ENCODE measurements at places on chromosomes 2 and 18. TPM values are rescaled to one million over a fixed set of nuclear protein-coding genes. Genes with fewer than 3 reads are reported as not detected.

DNA sequence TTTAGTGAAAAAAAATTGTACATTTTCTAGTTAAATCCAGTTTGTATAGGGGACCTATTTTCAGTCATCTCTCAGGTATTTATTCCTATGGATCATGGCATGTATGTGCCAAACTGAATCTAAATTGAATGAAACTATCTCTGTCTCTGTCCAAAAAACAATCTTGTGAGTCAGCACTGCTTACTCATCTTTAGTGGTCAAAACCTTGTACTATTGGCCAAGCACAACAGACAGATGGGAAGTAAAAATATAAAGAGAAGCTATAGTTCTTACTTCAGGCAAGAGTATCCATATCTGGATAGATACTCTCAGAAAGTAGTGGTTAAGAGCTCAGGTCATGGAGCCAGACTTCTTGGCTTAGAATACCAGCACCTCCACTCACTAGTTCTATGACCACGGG, 76.0 kb upstream of the KLHL14 start:
- no peaks in the 10 kb centered on the region for H3K36me3 ChIP-seq
- no peak overlapping the region for H3K4me3 ChIP-seq
- H3K27ac ChIP-seq, result no peak overlapping the region
- no peaks in the 10 kb centered on the region for H3K4me1 ChIP-seq
- DNase-seq, result no peak
- no peaks in the 10 kb centered on the region for H3K27me3 ChIP-seq

GRCh38 chr2:119425620-119426395, 5.8 kb upstream of the TMEM37 start:
- no peak for DNase-seq
- peaks cover 45% of the 10 kb centered on the region for H3K4me1 ChIP-seq
- H3K27ac ChIP-seq, result peak overlapping the region; percentile 88

DNA sequence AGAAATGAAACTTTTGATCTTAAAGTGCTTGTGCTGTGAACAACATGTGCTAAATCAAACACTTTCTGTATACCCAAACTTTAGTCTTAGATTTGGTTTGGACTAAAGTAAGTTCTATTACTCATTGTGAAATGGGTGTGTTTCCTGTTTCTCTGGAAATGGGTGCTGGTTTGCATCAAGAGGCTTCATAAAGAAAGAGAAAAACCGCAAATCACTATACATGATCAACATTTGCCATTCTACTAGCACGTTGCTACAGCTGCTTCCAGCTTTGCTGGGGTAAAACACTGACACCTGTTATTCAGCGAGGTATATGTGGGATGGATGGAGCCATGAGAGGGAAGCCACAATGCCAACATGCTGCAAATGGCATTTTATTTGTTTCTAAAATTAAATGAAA, 547.0 kb upstream of the ACVR2A start:
- no peak overlapping the region for H3K4me3 ChIP-seq
- no peak overlapping the region for H3K27ac ChIP-seq
- H3K4me1 ChIP-seq, result no peaks in the 10 kb centered on the region
- no peak for DNase-seq
- no peaks in the 10 kb centered on the region for H3K27me3 ChIP-seq

DNA sequence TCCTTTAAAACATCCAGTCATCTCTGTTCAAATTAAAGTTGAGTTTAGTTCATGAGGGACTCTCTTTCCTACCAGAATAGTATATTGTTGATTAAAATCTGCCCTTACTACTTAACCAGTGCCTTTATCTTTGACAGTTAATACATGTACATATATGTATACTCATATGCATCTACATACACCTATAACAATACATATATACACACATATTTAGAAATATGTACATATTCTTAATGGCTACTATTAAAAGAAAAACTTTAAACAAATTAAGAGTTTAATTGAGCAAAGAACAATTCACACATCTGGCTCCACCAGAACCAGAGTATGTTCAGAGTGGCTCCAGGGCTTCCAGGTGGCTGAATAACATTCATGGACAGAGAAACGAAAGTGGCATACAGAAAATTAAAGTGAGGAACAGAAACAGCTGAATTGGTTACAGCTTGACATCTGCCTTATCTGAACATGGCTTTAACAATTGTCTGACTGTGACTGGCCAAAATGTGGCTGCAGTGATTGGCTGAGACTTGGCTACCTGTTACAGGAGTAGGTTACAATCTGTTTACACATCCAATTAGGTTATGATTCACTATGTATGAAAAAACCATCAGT, 38.8 kb downstream of the ZNF519 start:
- no peaks in the 10 kb centered on the region for H3K27me3 ChIP-seq
- H3K27ac ChIP-seq, result no peak overlapping the region
- no peak overlapping the region for H3K4me3 ChIP-seq
- DNase-seq, result no peak

DNA sequence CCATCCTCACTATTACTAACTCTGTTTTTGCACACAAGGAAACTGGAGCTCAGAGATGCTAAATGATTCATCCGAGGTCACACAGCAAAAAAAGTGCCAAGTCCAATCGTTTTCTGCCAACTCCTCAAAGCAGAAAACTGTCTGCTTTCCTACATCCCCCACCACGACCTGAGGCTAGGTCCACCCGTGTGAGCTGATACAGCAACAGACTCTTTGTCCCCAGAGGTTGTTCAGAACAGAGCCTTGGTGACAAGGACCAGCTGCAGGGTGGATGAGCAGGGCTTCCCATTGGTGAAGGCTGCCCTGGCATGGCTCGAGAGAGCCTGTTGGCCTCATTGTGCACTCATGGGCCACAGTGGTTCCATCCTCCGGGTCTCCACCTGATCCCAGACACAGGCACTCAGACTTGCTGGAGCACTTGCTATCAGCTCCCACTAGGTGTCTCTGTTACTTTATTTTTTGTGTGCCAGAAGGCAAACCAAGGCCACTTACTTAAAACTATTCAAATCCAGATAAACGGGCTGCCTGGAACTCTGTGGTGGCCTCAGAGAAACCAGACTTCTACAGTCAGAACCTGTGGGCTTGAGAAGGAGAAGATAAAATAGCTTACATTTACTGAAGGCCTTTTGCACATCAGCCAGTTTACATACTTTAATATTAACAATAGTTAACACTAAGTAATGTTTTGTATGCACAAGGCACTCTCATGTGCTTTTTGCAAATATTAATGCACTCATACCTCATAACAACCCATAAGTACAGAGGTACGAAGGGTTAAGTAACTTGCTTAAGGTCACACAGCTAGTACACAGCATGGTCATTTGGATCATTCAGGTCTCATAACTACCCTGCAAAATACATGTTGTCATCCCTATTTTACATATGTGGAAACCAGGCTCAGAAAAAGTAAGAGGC, 62.9 kb upstream of the CTIF start:
- H3K36me3 ChIP-seq, result no peaks in the 10 kb centered on the region
- no peak overlapping the region for H3K4me3 ChIP-seq
- no peaks in the 10 kb centered on the region for H3K27me3 ChIP-seq
- no peaks in the 10 kb centered on the region for H3K4me1 ChIP-seq

The STK11IP gene
- total RNA-seq, result 35.0 TPM
